Activated B cell treated with CpG ODN at 0.5 μM for 24 hours (primary cell): ENCODE measurements at places on chromosomes 4 and X. TPM values are rescaled to one million over a fixed set of nuclear protein-coding genes. Genes with fewer than 3 reads are reported as not detected.

SSX4 gene
- not detected in 2 replicates for total RNA-seq

ZMAT1 gene
- 14.8 and 19.8 TPM in 2 replicates for total RNA-seq

GAGE12D gene
- total RNA-seq = not detected in 2 replicates

GPR143 gene
- total RNA-seq = not detected in 2 replicates

FHDC1 gene
- total RNA-seq = 0.12 and 0.33 TPM in 2 replicates
